SHP77 treated with DMSO at 0.1 percent for 48 hours (cell line): ENCODE measurements at places on chromosomes 11 and 22.

DNA sequence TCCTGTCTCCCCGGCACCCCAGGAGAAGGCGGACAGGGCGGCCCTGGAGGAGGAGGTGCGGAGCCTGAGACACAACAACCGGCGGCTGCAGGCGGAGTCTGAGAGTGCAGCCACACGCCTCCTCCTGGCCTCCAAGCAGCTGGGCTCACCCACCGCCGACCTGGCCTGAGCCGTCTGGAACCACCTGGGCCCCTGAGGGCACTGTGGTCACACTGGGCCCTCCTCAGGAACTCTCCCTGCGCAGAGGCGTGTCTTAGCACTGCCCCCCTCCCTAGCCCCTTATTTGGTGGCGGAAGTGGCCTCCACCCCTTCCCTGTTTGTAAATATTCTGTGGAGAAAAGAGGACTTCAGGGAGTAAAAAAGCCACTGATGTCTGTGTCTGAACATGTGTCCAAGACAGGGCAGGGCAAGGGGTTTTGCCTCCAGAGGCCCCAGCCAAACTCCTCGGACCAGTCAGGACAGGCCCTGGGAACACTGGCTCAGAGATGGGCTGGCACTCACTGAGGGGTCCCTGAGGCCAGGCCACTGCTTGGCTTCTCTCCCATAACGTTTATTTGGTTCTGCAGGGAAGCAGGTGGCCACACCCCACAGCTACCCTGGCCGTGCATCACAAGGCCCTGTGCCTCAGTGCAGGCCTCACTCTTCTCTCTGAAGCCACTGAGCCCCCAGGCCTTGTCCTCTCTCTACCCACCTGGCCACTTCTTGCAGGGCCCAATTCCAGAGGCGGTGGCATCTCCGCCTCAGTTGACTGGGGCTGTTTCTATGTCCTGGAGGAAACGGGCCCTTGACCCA, 12.0 kb downstream of the RELA start:
- DNase-seq: no peak

DNA sequence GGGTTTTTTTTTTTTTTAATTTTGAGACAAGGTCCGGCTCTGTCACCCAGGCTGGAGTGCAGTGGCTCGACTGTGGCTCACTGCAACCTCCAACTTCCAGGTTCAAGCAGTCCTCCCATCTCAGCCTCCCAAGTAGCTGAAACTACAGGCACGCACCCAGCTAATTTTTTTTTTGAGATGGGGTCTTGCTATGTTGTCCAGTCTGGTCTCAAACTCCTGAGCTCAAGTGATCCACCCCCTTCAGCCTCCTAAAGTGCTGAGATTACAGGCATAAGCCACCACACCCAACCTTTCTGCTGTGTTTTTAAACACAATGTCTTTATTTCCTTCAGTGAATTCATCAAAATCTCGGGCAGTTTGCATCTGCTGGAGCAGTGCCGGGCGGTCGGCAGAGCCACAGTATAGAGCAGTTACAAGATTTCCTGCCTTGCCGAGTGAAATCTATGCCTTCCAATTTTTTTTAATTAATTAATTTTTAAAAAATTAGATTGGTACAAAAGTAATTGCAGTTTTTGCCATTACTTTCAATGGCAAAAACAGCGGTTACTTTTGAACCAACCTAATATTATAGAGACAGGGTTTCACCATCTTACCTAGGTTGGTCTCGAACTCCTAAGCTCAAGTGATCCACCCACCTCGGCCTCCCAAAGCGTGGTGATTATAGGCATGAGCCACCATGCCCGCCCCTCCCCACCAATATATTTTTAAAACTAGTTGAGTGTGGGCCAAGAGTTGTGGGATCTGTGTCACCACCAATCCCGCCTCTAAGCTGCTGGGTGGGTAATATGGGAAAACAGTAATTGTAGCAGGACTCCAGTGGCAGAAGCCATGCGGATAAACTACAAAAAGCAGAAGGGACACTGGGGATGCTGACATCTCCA, 2.7 kb upstream of the ACY3 start:
- DNase-seq: no peak

GRCh38 chr22:29883045-29883774, at the start of gene MTMR3:
MTMR3 (plus strand) TSS chr22:29883174; CDS start chr22:29971060, 87,886 bp downstream.
- peak; percentile 60 for DNase-seq

DNA sequence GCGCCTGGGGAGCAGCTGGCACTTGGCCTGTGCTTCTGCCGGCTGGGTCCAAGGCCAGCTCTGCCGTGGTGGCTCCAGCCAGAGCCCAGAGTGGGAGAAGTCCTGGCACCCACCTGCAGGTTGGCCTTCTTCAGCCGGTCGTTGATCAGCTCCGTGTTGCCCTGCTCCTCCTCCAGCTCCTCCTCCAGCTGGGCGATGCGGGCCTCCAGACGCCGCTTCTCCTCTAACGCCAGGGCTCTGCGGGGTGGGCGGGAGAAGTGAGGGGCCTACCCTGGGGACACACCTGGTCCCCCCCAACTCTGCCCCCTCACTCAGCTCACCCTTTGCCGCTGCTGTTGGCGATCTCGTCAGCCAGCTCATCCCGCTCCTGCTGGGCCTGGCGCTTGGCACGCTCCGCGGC, 32.6 kb downstream of the APOL1 start:
- DNase-seq: no peak

DNA sequence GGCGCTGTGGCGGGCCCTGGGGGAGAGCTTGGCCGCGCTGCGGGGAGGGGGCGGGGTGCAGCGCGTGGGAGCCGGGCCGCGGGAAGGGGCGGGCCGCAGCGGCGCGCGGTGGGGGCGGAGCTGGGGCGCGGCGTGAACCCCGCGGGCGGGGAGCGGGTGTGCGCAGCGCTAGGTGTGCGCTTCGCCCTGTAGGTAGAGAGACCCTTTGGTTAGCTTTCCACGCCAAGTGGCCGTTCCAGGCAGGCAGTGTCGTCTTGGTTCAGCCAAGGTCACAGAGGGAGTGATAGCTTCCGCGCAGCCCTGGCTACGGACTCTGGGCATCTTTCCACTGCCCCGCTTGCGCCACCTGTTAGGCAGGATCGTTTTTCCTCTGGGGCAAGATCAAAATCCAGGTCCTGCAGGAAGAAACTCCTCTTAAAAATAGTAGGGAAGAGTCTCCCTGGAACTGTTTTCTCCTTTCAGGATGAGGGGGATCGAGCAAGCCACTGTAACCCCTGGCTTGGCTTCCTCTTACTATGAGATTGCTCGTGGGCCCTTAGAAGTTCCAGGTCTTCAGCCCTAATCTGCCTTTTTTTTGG, 434 bp downstream of the BANF1 start:
- DNase-seq: no peak

DNA sequence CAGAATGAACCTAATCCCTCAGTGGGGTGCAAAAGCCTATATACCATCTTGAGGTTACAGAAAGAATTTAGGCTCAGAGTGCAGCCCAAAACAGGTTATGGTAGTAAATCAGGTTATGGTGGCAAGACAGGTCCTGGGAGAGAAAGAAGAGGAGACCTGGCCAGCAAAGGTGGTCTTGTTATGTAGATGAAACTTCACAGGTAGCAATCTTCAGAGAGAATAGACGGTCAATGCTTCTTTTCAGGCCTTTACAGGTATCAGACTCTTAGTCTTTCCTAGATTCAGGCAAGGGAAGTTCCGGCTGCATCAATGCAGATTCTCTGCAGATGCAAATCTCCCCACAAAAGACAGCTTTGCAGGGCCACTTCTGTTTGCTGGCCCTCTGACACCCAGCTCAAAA, 45.8 kb upstream of the SORL1 start:
- DNase-seq: no peak

GRCh38 chr11:27642954-27643353, 57.3 kb downstream of the BDNF start:
- no peak for DNase-seq

GRCh38 chr11:66744485-66745355, 15.7 kb upstream of the SPTBN2 start:
- peak; percentile 72 for DNase-seq

GRCh38 chr11:43579919-43580276, 100.6 kb upstream of the HSD17B12 start:
- no peak for DNase-seq

DNA sequence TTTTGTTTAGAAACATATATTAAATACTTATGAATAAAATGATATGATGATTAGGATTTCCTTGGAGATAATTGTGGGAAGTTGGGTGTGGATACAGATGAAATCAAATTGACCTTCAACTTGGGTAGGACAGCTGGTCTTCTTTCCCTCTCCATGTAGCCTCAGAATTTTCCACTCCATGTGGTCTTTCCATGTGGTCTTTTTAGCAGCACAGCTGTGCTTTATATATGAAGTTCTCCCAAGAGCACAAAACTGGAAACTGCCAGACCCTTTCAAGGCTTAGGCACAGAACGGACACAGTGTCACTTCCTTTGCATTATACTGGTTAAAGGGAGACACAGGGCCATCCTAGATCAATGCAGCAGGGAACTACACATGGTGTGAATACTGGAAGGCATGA, 28.6 kb downstream of the FAM76B start:
- DNase-seq: no peak

GRCh38 chr11:95092549-95093324, 3.1 kb downstream of the ENDOD1 start:
- DNase-seq: no peak

DNA sequence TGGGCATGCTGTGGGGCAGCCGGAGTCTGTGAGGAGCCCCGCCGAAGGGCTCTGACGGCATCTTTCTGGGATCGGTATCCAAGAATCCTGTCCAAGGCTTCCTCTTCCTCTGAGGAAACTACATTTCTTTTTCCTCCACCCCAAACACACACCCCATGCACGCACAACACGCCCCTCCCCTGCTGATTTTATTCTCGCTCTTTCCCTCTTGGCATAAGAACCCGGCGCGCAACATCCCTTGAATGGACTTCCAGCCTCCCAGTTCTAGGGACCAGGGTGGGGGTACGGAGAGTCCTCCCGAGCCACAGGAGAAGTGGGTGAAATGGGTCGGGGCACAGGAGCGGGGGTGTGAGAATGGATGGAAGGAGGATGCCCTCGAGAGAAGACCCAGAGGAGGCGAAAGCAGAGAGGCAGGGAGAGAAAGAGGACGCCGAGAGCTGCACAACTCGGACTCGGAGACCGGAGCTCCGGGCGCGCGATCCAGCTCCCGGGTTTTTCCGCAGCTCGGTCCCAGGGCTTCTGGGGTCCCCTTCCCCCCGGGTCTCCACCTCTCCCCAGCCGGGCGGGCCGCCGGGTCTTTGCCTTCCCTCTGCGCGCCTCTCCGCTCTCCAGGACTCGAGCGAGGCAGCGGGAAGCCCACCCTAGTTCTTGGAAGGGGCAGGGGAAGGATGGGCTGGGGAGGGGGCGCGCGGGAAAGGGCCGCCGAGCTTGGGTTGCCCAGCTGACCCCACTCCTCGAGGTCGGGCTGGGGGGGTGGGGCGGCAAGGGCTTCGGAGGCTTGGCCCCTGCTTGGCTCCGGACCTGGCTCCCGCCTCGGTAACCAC, 1.5 kb upstream of the LARGE1 start:
- DNase-seq: peak; percentile 6

- no peak for DNase-seq
Observed at GRCh38 chr22:25368271-25368670, 148.8 kb downstream of the CRYBB2 start.

GRCh38 chr11:110984693-110985092, 260.8 kb upstream of the POU2AF2 start:
- no peak for DNase-seq

DNA sequence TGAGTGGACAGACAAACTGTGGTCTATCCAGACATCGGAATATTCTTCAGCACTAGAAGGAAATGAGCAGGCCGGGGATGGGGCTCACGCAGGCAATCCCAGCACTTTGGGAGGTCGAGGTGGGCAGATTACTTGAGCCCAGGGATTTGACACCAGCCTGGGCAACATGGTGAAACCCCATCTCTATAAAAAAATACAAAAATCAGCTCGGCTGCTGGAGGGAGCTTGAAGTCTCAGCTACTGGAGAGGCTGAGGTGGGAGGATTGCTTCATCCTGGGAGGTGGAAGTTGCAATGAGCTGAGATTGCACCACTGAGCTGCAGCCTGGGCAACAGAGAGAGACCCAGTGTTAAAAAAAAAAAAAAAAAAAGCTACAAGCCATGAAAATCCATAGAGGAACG, 8.0 kb upstream of the CTSD start:
- DNase-seq: no peak

DNA sequence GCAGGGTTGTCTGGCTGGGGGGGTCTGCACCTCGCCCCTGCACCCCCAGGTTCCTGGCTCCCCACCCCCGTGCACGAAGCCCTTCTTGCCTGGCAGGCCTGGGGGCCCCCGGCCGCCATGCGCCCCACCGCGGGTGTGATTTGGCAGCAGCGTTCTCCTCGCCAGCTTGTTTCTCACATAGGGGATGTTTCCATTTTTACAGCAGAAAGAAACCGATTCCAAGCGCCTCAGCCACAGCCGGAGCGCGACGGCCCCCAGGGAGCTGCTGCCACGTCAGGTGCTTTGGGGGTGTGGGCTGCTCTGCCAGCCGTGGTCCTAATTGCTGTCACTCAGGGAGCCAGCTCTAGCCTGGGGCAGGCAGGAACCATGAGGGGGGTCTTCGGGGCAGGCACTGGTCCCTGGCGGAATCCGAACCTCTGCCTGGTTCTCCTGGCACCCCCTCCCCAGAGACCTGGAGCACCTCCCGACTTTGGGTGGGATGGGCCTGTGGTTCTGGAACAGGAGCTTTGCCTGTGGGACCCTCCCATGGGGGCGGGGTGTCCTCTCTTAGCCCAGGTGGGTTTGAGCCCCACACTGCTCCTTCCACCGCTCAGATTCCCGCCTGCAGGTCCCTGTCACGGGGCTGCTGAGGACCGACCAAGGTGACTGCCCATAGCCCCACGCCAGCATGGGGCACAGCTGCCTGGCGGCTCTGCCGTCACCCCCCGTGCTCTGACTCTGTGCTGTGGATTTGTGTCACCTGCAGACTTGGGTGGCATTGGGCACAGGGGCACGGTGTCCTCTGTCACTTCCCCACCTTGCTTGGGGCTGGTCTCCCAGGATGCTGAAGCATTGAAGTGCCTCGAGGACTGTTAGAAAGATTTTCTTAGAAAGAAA, 54.0 kb downstream of the RTN4R start:
- DNase-seq: no peak

- no peak for DNase-seq
Observed at GRCh38 chr22:29737251-29738117, 17.7 kb downstream of the CABP7 start.

- no peak for DNase-seq
Observed at GRCh38 chr22:28229566-28230485, 310.8 kb upstream of the PITPNB start.

DNA sequence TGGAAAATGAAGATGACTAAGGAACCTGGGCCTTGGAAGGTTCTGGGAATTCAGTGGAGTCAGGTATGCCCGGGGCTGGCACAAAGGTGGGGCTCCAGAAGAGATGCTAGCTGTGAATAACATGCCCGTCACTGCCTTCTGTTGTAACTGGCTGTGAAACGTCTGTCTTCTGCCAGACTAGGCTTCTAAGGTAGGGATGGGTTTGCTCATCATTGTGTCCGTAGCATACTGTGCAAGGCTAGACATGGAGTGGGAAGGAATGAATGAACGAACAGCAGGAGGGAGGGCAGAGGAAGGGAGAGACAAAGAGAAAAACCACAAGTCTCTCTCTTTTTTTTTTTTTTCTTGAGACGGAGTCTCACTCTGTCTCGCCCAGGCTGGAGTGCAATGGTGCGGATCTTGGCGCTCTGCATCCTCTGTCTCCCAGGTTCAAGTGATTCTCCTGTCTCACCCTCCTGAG, 327.4 kb downstream of the MN1 start:
- no peak for DNase-seq
